ENCODE measurements at places on chromosomes 5 and 9.
A peak's percentile ranks its signal among the peaks of the same experiment; 100 is the strongest.

DNA sequence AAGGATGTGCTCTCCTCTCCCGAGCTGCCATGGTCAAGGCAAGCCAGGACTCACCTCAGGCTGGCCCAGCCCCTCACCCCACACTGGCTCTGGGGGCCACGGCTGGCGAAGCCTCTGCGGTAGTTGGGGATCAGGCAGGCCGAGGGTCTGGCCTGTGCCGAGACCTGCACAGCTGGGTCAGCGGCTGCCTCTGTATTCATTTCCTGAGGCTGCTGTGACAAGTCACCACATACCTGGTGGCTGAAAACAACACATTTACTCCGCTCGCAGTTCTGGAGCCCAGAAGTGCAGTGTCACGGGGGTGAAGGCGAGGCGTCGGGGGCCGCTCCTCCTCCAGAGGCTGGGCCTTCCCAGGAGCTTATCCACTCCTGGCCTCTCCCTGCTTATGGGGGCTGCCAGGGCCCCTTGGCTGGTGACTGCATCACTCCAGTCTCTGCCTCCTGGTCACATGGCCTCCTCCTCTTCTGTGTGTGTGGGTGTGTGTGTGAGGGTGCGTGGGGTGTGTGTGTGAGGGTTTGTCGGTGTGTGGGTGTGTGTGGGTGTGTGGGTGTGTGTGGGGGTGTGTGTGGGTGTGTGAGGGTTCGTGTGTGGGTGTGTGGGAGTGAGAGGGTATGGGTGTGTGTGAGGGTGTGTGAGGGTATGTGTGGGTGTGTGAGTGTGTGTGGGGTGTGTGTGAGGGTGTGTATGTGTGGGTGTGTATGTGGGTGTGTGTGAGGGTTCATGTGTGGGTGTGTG is 3.2 kb upstream of the SCGB3A1 start:
- H3K27me3 ChIP-seq, result peaks cover 12% of the 10 kb centered on the region
- DNase-seq, result no peak
- H3K4me1 ChIP-seq, result peaks cover 6% of the 10 kb centered on the region
- H3K27ac ChIP-seq, result no peak overlapping the region
- no peak overlapping the region for H3K4me3 ChIP-seq

DNA sequence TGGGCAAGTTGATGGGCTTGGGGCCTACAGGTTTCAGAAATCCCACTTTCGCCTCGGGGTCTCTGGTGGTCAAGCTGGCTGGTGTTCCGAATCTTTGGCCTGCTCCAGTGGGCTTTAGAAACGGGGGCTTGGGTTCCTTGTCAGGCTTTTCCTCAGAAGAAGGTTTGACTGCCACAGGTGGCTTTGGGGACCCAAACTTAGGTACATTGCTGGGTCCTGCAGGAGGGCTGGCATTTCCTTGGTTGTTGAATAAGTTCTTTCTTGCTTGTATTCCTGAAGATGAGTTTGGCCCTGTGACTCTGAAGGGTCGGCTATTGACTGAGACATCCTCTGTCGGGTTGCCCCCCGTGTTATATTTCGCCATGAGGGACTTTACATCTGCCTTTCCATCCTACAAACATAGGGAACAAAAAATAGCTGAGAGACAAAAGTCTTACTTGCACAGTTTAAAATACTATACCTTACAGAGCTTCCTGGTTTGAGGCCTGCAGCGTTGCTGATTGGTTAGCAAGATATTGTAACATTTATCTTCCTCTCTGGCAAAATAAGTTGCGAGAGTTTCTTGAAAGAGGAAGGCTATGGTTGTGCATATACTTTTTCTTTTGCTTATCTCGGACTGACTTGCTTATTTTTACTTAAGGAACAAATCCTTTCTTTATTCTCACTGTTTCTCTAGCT is 16.6 kb downstream of the FYB1 start:
- H3K27me3 ChIP-seq, result no peaks in the 10 kb centered on the region
- H3K4me3 ChIP-seq, result peak overlapping the region; percentile 24
- peaks cover 28% of the 10 kb centered on the region for H3K36me3 ChIP-seq
- peak overlapping the region; percentile 77 for H3K27ac ChIP-seq
- DNase-seq, result peak; percentile 71

DNA sequence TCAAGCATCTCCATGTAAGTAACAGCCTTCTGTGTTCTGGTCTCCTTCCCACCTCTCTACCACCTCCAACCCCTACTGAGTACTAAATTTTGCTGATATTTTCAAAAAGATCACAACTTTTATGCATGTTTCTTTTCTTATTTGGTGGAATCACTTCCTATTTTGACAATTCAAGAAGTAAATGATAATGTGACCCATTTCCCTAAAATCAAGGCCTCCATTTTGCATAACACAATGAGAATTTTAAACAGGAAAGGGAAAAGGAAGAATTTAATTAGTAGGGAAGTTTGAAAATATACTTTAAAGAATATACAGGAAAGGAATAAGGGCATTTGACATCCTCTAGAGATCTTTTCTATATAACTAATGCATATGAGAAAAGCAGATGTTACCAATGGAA is 212.9 kb upstream of the RASA1 start:
- no peaks in the 10 kb centered on the region for H3K36me3 ChIP-seq
- peak overlapping the region; percentile 36 for H3K27ac ChIP-seq
- H3K4me1 ChIP-seq, result peaks cover 2% of the 10 kb centered on the region
- no peaks in the 10 kb centered on the region for H3K27me3 ChIP-seq

DNA sequence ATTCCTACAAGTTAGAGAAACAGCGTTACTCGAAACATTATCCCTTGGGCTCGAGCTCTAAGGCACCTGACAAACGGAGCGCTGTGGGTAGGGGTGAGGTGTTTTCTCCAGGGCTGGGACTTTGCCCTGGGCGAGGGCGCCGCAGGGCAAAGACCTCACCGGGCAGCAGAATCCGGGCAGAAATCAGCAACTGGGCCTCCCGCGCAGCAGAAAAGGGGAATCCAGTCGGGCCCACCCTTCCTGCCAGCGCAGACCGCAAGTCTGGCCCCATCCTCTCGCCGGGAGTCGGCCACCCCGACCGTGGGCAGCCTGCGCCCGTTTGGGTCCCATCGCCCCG is 430 bp upstream of the MSH3 start:
- no peak overlapping the region for H3K27ac ChIP-seq
- H3K27me3 ChIP-seq, result no peaks in the 10 kb centered on the region
- H3K36me3 ChIP-seq, result peaks cover 17% of the 10 kb centered on the region
- no peak for DNase-seq
- H3K4me1 ChIP-seq, result peaks cover 25% of the 10 kb centered on the region

DNA sequence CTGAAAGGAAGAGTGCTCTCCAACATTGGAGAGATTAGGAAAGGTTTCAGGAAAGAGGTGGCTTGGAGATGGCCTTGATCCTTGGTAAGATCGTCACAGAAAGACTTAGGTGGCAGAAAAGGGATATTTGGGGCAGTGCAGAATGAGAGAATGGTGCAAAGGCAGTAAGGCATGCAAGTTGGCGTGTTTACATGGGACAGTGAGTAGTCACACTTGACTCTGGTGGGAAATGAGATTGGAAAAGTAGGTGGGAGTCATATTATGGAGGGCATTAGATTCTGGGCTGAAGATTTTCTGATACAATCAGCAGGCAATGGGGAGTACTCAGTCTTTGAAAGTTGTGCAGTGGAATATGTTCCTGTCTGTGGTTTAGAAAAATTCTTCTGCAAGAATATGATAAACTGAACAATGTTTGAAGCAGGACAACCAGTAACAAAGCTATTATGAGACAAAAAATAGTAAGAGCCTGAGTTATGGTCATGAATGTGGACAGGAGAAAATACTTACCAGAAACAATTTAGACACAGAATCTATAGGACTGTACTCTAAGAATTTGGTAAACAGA is 76.2 kb upstream of the ANKRD55 start:
- H3K27ac ChIP-seq, result no peak overlapping the region
- no peak overlapping the region for H3K4me3 ChIP-seq
- no peaks in the 10 kb centered on the region for H3K27me3 ChIP-seq

DNA sequence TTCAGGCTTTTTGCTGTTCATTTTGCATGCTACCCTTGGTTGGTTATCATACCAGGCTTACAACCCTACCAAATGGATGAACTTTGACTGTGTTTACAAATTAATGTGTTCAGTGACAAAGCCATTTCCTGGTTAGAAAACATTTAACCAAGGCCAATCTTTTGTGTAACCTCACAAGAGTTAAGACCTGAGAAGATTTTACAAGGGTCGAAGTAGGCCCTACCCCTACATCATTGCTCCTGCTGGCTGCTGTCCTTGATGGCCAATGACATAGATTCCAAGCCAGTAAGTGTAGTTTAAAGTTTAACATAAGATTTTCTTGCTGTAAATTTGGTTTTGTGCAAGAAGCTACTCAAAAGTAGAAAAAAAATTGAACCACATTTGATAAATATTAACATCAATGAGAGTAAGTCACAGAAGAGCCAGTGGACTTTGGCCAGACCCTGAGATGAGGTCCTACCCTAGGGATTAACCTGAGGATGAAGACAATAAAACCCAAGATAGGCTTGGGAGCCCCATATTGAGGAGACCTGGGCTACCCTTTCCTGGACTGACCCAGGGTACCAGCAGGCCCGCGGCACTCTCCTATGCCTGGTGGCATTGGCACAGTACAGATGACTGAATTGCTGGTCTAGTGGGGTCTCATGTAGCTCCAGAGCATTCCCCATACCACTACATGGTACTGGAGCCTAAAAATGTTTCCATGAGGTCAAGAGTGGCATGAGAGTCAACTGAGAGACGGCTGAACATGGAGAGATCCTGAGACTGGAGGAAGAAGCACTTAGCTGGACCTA is 8.3 kb downstream of the C1QTNF3 start:
- H3K4me3 ChIP-seq, result no peak overlapping the region
- H3K27ac ChIP-seq, result no peak overlapping the region
- no peak for DNase-seq
- no peaks in the 10 kb centered on the region for H3K27me3 ChIP-seq
- H3K36me3 ChIP-seq, result peaks cover 4% of the 10 kb centered on the region

DNA sequence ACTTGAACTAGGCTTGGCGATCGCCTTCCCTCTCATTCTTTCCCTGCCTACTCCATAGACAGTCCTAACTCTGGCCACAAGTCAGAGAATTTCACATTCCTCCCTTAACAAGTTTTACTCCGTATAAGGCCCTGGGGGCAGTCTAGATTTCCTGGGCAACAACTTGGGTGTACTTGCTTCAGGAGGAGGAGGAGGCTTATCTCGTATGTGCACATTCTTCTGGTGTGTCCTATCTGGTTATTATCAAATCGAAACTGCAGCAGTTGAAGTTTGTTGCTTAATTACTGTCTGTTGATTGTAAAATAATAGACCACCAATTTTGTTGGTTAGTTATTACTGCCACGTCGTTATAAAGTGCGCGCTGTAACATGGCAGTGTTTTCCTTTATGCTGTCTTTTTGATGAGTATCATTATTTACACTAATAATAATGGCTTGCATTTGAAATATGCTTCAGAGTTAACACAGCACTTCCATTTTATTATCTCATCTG is 42.0 kb downstream of the PIP5K1B start:
- H3K36me3 ChIP-seq, result no peaks in the 10 kb centered on the region
- H3K27ac ChIP-seq, result no peak overlapping the region
- no peak overlapping the region for H3K4me3 ChIP-seq
- H3K27me3 ChIP-seq, result no peaks in the 10 kb centered on the region

- H3K4me3 ChIP-seq, result no peak overlapping the region
- H3K27ac ChIP-seq, result no peak overlapping the region
- no peak for DNase-seq
- H3K36me3 ChIP-seq, result no peaks in the 10 kb centered on the region
Observed at GRCh38 chr5:58842852-58843251, 260.0 kb downstream of the RAB3C start.

- H3K27ac ChIP-seq, result no peak overlapping the region
- peaks cover 6% of the 10 kb centered on the region for H3K4me1 ChIP-seq
- H3K4me3 ChIP-seq, result no peak overlapping the region
- no peak for DNase-seq
- H3K27me3 ChIP-seq, result no peaks in the 10 kb centered on the region
- H3K36me3 ChIP-seq, result no peaks in the 10 kb centered on the region
Observed at GRCh38 chr9:37295796-37296195, 126.7 kb upstream of the GRHPR start.

DNA sequence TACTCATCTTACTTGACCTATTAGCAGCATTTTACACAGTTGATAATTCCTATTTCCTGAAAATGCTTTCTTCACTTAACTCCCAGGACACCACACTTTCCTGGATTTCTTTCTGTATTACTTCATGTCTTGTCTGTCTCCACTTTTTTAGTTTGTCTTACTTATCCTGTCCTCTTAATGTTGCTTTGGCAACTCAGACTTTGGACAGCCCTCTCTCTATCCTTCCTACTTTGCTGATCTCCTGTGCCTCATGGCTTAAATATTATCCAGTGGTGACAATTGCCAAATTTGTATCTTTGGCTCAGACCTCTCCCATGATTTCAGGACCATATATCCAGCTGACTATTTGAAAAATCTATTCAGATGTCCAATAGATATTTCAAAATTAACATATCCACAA is 39.8 kb upstream of the NUDT12 start:
- DNase-seq, result no peak
- H3K4me1 ChIP-seq, result no peaks in the 10 kb centered on the region
- H3K27ac ChIP-seq, result no peak overlapping the region
- H3K4me3 ChIP-seq, result no peak overlapping the region
- H3K36me3 ChIP-seq, result no peaks in the 10 kb centered on the region
